A673 (cell line): ENCODE measurements at places on chromosomes 4 and X. TPM values are rescaled to one million over a fixed set of nuclear protein-coding genes. Genes with fewer than 3 reads are reported as not detected.

DNA sequence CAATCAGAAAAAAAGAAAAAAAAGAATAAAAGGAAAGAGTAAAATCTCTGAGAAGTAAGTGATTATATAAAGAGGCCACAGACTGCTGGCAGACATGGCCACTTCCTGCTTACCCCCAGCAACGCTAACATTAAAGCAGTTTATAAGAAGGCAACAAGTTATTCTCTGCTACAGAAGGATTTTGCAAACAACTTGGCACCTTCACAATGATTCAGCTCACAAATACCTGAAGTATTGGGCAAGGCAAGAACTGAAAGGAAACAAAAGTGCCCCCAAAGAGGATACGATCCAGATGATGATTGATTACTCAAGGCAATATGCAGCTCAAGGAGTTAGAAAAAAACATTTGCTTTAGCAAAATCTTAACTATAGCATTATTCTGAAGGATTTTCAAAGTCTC is 718.8 kb downstream of the KLHL13 start:
- H3K4me1 ChIP-seq, result no peaks in the 10 kb centered on the region
- no peak overlapping the region for H3K27ac ChIP-seq
- H3K27me3 ChIP-seq, result no peaks in the 10 kb centered on the region
- H3K4me3 ChIP-seq, result no peak overlapping the region

DNA sequence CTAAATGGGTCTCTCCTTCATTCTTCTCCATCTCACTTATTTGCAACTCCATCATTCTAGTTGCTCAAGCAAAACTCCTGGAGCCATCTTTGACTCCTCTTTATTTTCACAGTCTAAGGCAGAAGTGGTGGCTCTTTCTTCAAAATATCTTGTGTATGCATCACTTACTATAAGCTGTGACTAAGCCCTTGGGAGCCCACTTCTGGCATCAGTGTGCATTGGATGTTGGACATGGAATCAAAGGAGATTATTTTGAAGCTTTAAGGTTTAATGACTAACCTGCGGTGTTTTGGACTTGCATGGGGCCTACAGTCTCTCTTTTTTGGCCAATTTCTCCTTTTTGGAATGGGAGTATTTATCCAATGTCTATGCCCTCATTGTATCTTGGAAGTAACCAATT is 276.8 kb downstream of the SPOCK3 start:
- DNase-seq, result no peak
- H3K36me3 ChIP-seq, result no peaks in the 10 kb centered on the region
- H3K27ac ChIP-seq, result no peak overlapping the region
- H3K27me3 ChIP-seq, result no peaks in the 10 kb centered on the region

GRCh38 chrX:70554523-70554922 is 109.9 kb downstream of the DLG3 start:
- no peak overlapping the region for H3K27ac ChIP-seq
- no peaks in the 10 kb centered on the region for H3K27me3 ChIP-seq
- H3K4me3 ChIP-seq, result no peak overlapping the region

Gene FDCSP
- not detected in 2 replicates for total RNA-seq

Gene GAB3
- 0.09 and 0.31 TPM in 2 replicates for total RNA-seq
